ENCODE measurements at places on chromosomes 2 and 18.

DNA sequence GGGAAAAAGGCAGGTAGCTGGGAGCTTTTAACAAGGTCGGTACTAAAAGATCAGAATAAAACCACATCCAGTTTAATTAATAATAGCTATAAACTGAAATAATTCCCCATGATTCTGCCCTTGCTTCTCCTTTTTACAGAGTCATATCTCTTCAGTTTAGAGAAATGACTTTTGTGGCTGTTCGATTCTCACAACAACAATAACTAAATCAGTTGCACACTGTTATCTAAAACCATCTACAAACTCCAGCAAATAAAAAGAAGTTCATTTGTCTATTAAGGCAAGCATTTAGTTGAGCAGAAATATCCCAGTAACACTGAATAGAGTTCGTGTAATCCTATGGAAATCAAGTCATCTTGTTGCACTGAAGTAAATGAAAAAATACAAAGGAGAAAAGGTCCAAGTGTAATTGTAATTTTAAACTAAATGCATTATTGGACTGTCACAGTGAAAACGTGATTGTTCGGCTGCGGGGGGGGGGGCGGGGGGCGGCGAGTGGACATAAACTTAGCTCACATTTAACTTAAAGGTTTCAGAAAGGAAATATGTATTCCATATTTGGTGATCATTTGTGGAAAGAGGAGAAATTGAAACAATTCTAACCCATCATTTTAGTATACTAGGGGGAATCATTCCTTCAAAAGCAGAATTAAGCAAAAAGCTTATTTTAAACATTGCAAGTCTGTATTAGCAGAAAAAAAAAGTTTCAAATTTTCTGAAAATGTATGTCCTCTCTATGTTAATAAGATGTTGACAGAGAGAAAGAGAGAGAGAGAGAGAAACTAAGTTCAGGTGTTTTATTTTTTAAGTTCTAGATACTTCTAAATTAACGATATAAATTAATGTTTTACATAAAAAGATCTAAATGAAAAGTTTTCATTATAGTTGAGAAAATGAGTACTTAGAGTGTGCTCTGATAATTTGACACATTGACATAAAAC lies 144.5 kb downstream of the MEIS1 start:
- DNase-seq: no peak

DNA sequence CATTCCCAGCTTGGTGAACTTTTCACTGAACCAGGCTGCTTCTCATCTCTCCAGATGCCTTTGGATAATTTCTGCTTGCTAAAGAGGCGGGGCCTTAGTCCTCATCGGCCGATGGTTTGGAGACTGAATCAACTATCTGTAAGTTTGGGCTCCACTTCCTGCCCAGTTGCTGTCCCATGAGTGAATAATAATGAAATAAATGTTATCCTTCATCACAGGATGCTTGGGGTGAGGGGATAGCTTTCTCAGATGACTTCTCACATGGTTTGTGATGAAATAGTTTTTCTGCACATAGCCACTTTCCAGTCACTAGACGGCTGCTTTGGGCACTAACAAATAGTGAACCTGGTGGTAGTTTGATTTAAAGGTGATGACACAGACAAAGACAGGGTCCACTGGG lies 376.6 kb upstream of the TRIB2 start:
- no peak for DNase-seq

GRCh38 chr2:20221555-20221973 lies 3.4 kb downstream of the SDC1 start:
- no peak for DNase-seq

DNA sequence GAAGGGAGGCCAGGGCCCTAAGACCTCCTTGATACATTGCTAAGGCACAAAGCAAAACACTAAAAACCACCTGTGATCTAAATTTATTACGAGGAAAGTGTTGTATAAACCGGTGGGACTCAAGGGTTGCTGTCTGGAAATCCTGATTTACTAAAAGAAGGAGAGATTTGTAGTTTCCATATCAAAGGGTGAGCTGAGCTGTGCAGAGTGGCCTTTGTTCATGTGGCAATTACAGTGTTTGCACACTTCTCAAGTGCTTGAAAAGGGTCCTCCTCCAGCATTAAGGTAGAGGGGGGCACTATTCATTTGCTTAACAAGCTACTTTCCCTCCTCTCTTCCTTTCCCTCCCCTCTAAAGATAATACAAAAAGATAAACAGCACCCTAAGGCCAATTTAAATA lies 30.5 kb upstream of the ITGA4 start:
- no peak for DNase-seq

GRCh38 chr2:176464886-176465564 lies 195.8 kb downstream of the MTX2 start:
- no peak for DNase-seq

- no peak for DNase-seq
Observed at GRCh38 chr2:124026503-124026902, 1.4 kb downstream of the CNTNAP5 start.

DNA sequence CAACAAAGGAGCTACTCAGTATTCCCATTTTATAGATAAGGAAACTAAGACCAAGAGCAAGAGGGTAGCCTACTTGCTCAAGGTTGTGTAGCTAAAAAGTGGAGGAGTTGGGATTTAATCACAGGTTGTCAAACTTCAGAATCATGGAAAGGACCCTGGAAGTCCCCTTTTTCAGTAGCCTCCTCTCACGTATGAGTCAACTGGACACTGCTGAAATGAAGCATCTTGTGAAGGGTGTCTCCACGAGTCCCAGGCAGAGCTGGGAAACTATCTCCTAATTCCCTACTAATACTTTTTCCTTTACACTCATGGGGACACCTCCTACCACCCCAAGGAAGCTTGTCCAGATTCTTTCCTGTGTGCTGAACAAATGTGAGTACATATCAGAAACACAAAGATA lies 155.8 kb downstream of the RHBDD1 start:
- DNase-seq: no peak

- no peak for DNase-seq
Observed at GRCh38 chr2:62145478-62146100, 50.3 kb upstream of the B3GNT2 start.

- DNase-seq: no peak
Observed at GRCh38 chr2:26723991-26724750, 31.6 kb downstream of the KCNK3 start.

DNA sequence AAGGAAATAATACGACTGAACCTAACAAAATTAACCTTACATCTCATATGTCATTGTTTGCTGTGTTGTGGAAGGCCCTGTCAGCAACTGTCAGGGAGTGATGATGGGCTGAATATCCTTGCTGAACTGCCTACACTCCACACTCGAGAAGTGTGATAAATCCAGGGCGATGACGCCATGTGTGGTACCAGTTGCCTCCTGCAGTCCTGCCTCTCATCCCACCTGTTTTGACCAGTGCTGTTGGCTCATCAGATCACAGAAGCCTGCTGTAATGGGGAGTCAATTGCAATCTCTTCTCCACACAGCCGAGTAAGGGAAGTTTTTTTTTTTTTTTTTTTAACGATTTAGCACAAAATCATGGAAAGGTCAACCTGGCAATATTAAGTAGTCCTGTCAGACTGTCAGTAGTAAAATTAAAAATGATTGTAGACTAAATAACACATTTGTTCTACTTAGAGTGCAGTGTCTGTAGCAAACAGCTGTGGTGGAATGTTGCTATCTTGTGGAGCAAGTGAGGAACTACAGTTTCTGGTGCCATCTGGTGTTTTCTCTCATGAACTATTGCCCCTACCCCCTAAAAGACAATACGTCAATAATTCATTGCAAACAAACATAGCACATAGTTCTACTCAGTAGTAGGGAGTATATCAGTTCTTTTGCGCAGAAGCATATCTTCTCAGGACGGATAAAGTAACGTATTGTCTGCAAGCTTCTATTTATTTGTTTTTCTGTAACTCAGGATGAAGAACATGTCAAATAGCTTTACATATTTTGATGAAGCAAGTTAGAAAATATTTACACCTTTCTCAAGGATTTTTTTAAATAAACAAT lies 347.6 kb downstream of the CTNNA2 start:
- peak; percentile 0 for DNase-seq

GRCh38 chr2:226183550-226183949 lies 616.1 kb downstream of the IRS1 start:
- no peak for DNase-seq

- DNase-seq: peak; percentile 47
Observed at GRCh38 chr2:218400167-218400929, 680 bp downstream of the CTDSP1 start.

DNA sequence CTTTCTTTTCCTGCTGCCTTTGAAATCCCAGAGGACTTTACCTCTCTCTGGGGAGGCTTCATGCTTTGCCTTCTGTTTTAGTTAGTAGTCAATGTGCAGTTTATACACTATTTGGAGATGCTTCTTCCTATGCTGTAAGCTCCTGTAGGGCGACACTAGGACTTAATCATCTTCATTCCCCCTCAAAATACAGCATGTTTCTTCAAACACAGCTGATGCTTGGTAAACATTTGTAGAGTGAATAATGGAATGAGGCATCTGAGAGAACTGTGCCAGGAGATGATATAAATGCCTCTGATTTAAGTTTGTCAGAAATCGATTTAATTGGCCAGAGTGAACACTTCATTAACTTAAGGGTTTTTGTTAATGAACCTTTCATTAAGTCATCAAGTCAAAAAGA lies 43.4 kb downstream of the LHCGR start:
- DNase-seq: no peak

GRCh38 chr18:22822024-22822423 lies 111.1 kb upstream of the RBBP8 start:
- no peak for DNase-seq

DNA sequence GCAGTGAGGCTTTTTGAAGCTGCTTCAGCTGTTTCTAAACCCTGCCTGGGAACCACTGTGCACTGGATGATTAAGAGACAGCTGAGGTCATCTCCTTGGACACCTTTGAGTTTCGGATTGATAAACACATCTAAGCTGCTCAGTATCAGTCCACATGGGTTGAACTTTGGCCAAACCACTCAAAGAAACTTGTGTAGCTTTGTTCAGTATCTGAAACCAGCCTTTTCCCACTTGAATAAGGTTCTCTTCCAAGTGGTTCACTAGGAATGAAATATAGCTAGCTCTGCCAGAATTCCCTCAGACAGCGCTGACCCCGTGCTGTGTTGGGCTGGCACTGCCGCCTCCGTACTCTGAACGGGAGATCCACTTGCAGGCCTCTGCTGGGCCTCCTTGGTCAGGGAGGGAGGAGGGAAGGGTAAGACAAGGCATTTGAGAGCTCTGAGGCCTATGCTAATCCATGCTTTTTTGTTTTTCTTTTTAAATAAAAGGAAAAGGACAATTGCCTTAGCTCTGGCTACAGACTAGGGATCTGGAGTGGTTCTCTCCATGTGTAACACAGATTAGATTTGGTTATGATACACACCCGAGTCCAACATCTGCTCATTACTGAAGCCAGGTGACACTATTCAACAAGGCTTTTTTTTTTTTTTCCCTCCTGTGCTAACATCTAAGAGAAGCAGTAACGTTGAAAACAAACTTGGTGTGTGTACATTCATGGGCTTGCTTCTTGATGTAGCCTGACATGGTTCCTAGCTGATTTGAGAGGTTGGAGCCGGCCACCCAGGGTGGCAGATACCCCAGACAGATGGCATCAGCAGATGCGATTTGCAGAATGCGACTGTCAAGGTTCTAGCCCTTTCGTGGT lies 67.7 kb downstream of the NCK2 start:
- DNase-seq: no peak

DNA sequence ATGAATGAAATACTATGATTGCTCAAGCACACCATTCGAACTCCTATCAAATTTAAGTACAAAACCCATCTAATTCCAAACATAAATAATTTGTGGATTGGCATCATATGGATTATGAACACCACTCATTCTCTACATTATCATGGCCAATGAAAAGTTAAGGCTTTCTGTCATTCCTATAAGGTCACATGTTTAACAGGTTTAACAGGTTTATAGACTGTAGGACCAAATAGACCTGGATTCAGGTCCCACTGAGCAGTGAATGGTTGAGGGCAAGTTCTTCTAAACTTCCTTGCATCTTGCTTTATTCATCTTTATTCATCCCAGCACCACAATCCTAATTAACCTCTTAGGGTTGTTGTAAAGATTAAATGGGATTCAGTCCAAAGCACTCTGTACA lies 33.4 kb downstream of the FBXO36 start:
- DNase-seq: no peak

DNA sequence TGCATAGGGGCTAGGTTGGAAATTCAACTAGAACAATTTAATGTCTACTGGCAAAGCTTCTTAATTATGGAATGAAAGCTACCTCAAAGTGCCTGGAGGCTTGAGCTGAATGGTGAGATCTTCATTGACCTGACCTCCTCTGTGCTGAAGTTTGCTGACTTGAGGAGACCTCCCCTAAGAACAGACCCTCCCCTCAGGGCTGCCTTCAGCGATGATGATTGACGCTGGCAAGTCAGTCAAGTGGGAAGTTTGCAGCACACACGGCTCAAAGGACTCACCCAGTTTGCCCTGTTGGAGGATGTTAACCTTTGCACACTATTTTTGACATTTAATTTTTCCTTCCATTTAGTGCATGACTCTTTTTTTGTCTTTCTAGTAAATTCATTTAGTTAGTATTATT lies 17.2 kb upstream of the POLE4 start:
- no peak for DNase-seq
